ENCODE measurements at places on chromosomes 5 and 9.

DNA sequence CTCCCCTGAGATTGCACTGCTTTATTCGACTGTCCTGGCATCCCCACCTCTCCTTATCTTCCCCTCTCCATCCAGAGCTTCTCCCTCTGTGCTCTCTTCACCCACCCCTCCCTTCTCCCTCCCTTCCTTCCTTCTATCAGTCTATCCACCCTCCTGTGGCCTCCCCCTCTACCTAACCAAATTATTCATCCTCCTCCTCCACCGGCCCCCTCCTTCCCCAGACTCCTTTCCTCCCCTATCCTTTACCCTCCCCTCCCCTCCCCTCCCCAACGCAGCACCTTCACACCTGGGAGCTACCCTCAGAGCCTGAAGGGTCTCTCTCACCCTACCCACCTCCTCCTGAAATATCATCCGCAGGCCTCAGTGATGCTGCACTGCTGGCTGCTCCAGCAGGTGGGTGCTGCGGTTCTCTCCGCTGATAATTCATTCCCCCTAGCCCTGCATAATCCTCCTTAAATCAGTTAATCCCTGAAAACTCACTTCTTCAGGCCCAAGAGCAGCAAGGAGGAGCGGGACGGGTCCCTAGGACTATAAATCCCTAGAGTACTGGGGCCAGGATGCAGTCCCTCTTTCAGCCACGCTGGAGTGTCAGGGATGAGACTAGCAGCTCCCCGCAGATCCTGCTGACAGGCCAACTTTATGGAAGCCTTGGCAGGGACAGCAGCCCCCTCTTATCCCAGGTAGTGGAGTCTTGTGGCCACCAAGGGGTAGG, 97.8 kb downstream of the PCDH1 start:
- no peak for DNase-seq

- no peak for DNase-seq
Measured at GRCh38 chr5:88388476-88389337, 120.1 kb upstream of the TMEM161B start.

DNA sequence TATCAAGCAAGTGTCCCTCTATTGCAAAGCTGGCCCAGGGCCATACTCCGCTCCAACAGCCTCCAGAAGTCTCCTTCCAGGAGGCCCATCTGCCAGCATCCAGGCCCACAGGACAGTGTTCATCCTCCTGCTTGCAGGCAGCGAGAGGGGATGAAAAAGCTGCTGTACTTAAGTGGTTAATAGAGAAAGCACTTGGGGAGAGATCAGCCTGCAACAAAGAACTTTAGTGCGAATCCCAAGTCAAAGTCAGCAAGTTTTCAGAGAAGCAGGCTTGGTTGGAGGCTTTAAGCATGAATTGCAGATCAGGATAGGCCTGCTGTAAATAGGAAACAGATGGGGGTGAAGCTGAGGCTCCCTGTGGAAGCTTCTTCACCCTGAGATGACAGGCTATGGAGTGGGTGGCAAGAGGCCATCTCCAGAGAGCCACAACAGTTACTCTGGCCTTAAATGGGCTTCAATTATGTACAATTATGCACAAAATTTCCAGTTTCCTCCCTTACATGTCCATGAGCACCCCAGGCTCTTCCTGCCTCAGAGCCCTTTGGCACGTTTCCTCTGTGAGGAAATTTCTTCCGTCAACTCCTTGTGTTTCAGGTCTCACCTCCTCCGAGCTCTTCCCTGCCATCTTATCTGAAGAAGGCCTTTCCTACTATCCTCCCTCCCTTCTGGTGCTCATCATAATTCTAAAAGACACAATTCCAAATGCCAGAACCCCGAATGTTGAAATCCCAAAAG, 98.0 kb upstream of the NR3C1 start:
- DNase-seq = no peak

DNA sequence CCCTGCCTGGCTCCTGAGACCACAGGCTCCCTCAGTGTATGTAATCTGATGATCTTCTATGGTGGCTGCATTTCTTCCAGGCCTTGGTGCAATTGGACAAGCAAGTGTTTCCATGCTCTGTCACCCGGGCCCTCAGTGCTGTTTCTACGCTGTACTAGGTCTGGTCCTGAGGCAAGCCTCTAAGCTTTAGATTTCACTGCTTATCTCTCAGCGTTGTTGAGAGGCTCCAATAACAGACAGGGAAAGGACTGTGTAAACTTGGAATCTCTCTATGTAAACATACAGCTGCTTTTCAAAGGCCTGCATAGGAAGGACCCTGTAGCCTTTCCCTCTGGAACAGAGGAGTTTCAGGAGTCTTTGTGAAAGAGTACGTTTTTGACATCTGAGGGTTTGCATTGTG, 38.6 kb upstream of the NFIB start:
- DNase-seq = no peak

DNA sequence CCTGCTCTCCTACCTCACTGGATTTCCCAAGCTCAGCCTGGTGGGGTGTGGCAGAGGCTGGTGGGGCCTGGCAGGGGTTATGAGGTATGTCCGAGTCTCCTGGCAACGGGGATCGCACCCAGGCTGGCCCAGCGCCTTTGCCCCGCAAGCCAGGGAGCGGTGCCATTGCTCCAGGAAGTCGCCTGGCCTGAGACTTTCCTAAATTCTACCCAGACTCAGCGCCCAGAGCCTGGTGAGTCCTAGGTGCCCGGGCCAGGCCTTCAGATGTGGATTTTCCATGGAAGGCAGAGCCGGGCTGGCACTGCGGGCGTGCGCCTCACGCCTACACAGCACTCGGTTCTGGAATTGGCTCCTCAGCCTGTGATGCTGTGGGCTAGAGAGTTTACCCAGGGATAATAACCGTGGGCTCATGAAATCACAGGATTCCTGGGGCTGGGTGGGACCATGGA, 155.4 kb upstream of the COL5A1 start:
- DNase-seq = no peak

DNA sequence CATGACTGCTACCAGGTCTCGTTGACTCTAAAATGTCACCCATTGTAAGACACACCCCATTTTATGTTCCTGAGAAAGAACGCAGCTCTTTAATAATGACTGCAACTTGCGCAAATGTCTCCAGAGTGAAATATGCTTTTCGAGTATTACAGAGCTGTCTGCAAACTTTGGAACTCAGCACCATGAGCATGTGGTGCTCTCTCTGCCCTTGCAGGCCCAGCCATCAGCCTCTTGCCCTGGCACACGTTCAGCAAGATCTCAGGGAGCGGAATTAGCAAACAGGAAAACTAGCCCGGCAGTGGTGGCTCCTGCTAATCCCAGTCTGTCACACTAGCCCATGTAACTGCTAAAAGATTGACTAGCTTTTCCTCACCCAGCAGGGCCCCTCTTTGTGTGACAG, 114.5 kb upstream of the SLC1A3 start:
- no peak for DNase-seq

DNA sequence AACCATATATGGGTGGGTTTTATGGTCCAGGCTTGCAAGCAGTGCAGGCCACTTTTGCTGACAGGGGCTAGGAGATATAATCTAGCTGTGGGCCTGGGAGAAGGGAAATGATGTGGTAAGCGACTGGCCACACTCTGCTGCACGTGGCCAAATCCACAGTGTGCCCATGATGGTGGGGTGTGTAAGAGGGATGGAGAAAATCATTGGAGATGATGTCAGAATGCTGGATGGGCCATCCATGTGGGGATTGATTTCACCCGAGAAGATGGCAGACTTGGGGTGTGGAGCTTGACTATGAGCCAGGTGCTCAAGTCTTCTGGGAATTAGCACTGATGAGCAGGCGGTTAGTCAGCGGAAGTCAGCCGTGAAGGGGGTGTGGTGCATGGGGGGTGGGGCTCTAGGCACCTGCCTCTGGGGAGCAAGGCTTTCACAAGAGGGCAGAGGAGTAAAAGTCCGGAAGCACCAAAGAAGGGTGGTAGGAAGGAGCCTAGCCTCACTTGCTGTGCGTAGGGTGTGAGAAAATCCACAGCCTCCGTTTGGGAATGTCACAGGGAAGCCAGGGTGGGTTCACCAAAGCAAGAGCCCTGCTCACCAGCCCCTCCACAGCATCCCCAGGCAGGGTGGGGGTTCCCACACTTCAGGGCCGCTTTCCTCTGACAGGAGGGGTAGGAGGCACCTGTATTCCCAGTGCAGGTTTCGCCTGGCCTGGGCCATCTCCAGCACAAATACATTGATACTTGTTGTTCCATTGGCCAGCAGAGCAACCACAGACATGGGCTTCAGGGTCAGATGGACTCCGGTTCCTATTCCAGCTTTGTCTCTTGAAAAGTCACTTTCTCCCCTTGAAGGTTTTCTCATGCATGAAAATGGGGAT, 44.5 kb upstream of the ANGPTL2 start:
- no peak for DNase-seq

DNA sequence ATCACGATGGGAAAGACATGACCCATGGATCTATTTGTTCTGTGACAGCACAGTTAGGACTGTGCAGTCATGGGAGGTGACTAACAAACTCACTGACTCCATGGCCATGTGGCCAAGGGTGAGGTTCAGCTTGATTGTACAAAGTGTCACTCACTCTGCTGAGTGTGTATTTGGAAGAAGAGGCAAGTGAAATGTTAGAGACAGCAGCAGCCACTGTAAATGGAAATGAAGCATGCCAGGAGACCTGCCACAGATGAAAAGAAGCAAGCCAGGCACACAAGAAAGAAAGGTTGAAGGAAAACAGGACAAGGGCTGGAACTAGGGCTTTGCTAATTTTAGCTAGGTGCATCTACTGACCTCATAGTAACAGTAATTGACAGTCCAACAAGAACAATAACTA, 42.7 kb upstream of the PALM2AKAP2 start:
- no peak for DNase-seq

DNA sequence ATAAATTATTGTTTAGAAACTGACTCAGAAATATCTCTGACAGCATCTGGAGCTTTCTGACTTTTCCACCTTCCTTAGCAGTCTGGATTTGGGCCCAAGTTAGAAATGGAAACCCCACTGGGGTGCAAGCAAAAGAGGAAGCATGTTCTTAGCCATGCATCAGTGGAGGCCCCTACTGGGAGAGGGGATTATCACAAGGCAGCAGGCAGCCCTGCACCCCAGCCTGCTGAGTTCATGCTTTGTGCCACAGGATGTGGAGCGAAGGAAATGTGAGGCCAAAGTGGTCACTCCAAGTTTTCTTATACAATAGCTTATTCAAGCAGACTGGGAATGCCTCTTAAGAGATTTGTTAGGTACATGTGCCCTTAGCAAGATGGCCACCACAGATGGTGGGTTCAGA, 146.5 kb upstream of the TLX3 start:
- no peak for DNase-seq

GRCh38 chr5:95059636-95060035, 225.3 kb downstream of the MCTP1 start:
- no peak for DNase-seq

DNA sequence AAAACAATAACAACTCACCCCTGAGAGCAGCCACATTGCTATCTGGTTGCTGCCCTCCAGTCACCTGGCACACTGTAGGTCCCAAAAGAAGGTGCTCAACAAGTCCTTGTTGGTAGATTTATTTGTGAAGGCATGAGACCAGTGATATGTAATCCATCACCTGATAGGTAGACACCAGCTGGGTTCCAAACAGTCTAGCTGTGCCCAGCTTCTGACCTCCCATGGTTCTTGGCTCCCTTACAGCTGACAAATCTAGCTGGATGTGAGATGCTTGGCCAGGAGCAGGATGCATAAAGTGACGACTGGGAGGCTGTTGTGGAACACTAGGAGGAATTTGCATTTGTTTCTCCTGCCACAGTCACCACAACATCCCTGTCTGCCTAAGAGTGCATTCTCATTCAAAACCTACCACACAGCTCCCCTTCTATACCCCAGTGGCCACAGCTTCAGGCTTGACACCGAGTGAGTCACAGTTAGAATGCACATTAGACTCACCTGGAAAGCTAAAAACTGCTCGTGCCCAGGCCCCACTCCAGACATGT, 7.8 kb upstream of the VLDLR start:
- DNase-seq = no peak

GRCh38 chr9:123631862-123632261, 275.9 kb downstream of the CRB2 start:
- DNase-seq = no peak

DNA sequence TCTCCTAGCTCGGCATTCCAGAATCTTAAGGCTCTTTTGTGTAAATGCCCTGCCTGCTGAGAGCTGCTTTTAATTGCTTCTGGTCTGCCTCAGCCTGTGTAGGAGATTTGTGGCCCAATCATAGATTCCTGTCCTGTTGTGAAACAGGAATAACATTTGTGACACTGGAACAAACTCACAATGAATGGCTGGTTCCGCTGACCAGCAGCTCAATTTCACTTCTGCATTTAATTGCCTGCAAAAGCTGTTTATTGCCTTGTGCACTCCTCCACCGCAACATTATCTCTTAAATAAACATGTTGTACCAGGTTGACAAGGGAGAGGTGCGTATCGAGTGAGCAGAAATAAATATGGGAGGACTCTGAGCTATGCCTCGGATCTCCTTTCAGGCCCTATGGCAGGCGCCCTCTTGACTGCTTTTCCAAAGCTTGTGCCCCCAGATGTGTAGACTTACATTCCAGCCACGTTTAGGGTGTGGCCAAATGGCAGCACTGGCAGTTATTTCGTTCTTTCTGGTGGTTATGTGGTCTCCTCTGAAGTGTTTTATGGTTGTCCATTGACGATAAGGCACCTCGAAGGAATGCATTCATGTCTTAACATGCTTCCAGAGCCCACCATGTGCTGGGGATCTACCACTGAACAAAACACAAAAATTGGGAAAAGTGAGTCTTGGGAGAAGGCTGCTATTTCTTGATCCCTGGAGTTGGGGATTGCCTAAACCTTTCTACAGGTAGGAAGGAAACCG, 58.1 kb downstream of the DMRT1 start:
- no peak for DNase-seq

DNA sequence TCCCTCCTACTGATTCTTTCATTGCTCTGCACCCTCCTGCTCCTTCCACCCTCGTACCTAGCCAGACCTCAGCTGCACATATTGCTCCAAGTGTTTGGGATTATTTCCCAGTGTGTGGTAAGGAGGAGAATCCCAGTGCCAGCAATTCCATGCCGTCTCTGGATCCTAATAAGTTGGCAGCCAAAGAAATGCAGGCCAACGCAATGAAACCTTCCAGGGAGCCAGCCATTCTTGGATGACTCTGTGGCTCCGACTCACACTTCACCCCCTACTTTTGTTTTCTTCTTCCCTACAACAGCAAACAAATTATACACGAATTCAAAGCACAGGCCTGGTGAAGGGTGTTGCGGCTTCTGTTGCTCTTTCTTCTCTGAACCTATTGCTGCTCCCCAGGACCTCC, 82.5 kb upstream of the SLC1A3 start:
- no peak for DNase-seq

DNA sequence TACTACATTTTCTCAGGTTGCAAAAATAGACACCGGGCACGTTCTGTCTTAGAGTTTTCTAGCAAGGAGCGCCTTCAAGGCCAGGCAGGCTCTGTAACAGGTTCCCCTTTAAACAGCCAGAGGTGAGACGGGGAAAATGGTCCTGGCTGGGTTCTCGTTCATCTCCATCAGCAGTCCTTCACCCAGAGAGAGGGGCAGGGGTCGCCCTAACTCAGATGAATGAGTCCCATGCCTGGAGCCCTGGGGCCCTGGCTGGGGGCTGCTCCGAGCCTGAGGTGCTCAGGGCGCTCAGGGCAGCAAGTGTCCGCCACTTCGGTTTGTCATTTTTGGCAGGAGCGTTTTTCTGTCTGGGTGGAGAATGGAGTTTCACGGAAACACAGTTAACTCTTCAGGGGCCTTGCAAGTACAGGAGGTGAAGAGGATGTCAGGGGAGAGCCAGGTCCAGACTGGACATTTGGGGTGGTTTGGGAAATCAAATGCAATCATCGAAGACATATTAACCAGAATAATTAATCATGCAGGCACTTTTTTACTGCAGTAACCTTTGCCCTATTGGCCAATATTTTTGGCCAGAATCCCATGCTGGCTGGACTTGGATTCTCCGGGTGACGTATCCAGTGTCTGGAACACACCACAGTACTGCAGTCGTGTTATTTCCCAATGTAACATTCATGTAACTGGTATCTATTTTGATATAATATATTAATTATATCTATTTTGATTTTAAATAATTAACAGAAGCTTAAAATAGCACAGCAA, 2.9 kb downstream of the NTNG2 start:
- no peak for DNase-seq
